Calu3 (cell line): ENCODE measurements at places on chromosomes 2 and 18. TPM values are rescaled to one million over a fixed set of nuclear protein-coding genes. Genes with fewer than 3 reads are reported as not detected.

- DNase-seq = no peak
Observed at GRCh38 chr2:132419941-132420340, 3.3 kb downstream of the GPR39 start.

GRCh38 chr2:1766425-1766824 lies 22.1 kb upstream of the PXDN start:
- no peak for DNase-seq

GRCh38 chr2:70907130-70908057 lies 28.3 kb upstream of the ATP6V1B1 start:
- no peak for DNase-seq

GRCh38 chr2:161425728-161426454 lies 9.8 kb downstream of the TBR1 start:
- DNase-seq = no peak

SALL3 gene
- not detected in 2 replicates for total RNA-seq

LIMS3 gene
- 0.29 TPM in 1 of 2 replicates, not detected in the other for total RNA-seq
